Naive thymus-derived CD8-positive, alpha-beta T cell (primary cell): ENCODE measurements at places on chromosomes 16 and 17. TPM values are rescaled to one million over a fixed set of nuclear protein-coding genes. Genes with fewer than 3 reads are reported as not detected.

GRCh38 chr17:67503739-67504138 is 126.7 kb downstream of the PITPNC1 start:
- no peak for DNase-seq

The CNTNAP1 gene
- 2.7 TPM for total RNA-seq

- DNase-seq: no peak
Measured at GRCh38 chr16:81432937-81433557, 11.6 kb upstream of the CMIP start.

GRCh38 chr16:27859020-27859419 is 204.5 kb downstream of the GSG1L start:
- DNase-seq: no peak

The CNGB1 gene
- total RNA-seq: not detected

GRCh38 chr17:49798182-49798581 is 9.7 kb downstream of the KAT7 start:
- DNase-seq: no peak

The MEOX1 gene
- total RNA-seq: not detected

GRCh38 chr16:586047-586644 is 3.7 kb upstream of the RAB40C start:
- no peak for DNase-seq

GRCh38 chr17:61409301-61410112 is 9.9 kb downstream of the TBX2 start:
- DNase-seq: peak; percentile 47

- no peak for DNase-seq
Measured at GRCh38 chr16:7521834-7522233, 189.2 kb downstream of the RBFOX1 start.

The AXIN2 gene
- total RNA-seq: 21.3 TPM

DNA sequence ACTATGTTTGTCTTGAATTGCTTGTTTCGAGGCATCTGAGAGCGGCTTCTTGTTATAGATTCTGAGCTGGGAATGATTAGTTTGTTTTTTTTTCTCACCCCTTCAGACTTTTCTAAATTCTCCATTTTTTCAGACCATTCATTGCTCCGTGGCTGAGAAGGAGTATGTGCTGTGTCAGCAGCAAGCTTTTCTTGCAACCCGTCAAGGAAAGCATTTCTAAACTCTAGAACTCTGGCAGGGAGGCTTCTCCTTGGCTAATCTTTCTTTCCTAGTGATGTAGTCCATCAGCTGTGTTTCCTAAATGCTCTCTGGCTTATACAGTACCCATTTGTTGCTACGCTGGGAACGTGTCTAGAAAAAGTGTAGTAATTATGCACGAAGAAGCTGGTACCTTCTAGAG is 133.5 kb downstream of the FTO start:
- no peak for DNase-seq

The KRT32 gene
- total RNA-seq: not detected

- DNase-seq: no peak
Measured at GRCh38 chr17:81267390-81268067, 27.6 kb downstream of the SLC38A10 start.
